Stimulated activated naive CD4-positive, alpha-beta T cell (primary cell): ENCODE measurements at places on chromosomes 3 and 15.

DNA sequence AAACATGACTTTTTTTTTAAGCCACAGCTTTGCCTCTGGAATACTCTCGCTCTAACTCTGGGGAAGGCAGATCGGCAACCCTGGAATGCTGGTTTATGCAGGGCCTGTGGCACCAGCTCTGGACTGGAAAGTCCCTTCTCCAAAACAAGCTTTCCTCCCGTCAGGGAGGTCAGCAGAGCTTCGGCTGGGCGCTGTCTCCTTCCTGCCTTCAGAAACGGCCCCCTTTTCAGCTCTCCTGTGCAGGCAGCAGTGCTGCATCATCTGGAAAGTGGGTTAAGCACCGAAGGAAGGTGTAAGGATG is 42.7 kb upstream of the SKOR1 start:
- DNase-seq = no peak

- DNase-seq = no peak
Observed at GRCh38 chr3:16151109-16151508, 23.4 kb upstream of the GALNT15 start.

DNA sequence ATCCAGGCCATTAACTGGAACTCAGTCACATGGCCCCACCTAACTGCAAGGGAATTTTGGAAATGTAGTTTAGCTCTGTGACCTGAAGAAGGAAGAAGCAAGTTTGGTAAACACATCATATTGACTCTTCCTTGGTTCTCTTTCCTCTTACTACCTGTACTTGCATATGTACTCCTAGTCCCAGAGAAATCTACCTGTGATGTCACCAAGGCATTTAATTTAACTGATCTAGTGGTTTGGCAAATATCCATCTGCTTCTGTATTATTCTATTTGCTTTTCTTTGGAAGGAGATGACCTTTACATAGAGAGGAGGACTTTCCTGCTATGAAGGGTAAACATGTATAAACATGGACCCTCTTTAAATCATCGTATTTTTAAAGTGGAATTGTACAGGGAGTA is 150.8 kb downstream of the TMEM108 start:
- DNase-seq = no peak

GRCh38 chr3:143795874-143796273 is 52.4 kb downstream of the SLC9A9 start:
- no peak for DNase-seq

DNA sequence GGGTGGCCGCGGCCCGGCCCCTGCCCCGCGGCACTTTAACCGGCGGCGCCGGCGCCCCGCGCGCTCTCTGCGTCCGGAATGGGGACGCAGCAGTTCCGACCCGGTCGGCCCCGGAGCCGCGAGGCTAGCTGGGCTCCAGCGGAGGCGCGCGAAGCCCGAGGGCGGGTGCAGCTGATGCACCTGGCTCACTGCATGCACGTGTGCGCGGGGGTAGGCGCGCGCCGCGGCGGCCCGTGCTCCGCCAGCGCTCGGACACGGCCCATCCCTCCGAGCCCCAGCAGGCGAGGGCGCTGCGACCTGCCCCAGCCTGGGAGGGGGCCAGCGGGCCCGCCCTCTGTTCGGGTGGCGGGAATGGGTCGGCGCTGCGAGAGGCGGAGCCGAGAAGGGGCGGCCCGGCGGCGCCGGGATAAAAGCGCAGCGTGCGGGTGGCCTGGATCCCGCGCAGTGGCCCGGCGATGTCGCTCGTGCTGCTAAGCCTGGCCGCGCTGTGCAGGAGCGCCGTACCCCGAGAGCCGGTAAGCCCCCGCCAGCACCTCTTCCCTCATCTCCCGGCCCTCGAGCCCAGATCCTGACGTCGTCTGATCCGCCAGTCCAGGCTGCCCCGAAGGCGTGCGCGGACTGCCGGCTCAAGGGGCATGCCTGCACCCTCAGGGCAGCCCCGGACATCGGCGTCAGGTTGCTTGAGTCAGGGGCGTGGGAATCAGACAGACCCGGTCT is at the start of the genes CHDH and IL17RB:
Gene CHDH (minus strand): TSS at position 286 of the 717 bp plus-strand sequence. CDS start 22,411 bp downstream, outside the sequence.
Gene IL17RB (plus strand): TSS at position 435 of the 717 bp plus-strand sequence. CDS start 21 bp downstream, at position 456.
- DNase-seq = no peak
